ENCODE measurements at places on chromosomes 4 and X.

DNA sequence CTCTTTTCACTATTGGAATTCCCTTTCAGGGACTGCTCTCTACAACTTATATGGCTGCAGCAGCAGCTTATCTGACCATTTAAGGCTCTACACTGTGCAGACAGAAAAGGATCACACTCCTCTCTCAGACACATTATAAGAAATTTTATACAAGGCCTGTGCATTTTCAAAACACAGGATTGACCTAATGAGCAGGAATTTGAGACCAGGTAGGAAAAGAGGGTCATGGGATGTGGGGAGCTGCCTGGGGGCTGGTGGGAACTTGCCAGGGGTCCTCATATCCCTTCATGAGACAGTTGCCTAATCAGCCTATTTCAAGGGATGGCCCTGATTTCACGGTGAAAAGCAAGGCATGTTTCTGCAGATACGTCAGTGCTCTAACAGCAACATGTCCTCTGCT is 77.1 kb downstream of the SORBS2 start:
- DNase-seq, result no peak

- no peak for DNase-seq
Observed at GRCh38 chr4:77044461-77045150, 31.2 kb downstream of the CCNI start.

DNA sequence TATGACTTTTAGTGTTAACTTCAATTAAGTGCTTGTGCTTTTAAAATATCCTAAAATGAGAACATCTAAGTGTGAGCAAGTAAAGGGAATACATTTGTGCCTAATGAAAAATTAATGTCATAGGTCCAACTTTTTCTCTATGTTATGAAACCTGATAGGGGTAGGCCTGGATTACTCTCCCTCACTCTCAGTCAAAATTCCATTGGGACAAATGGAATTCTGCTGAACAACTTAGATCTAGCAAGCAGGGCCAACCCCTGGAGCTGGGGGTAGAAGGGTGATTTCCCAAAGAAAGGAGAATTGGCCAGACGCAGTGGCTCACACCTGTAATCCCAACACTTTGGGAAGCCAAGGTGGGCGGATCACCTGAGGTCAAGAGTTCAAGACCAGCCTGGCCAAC is 67.4 kb downstream of the EDNRA start:
- DNase-seq, result no peak

- DNase-seq, result no peak
Observed at GRCh38 chr4:102578270-102578669, 77.1 kb downstream of the NFKB1 start.

GRCh38 chrX:34612036-34612435 is 45.0 kb downstream of the TMEM47 start:
- no peak for DNase-seq

GRCh38 chr4:90960433-90960832 is 833.2 kb downstream of the CCSER1 start:
- DNase-seq, result no peak

GRCh38 chrX:77431227-77431626 is 16.0 kb upstream of the FGF16 start:
- no peak for DNase-seq

DNA sequence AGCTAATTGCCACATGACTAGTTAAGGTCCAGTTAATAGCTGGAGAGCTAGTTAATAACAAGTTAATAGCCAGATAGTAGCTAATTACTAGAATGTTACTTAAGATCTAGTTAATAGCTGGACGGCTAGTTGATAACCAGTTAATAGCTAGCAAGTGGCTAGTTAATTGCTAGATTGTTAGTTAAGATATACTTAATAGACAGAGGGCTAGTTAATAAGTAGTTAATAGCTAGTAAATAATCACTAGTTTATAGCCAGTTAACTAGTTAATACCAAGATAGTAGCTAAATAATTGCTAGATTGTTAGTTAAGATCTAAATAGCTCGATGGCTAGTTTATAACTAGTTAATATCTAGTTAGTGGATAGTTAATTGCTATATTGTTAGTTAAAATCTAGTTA is 632.6 kb upstream of the CT83 start:
- no peak for DNase-seq

DNA sequence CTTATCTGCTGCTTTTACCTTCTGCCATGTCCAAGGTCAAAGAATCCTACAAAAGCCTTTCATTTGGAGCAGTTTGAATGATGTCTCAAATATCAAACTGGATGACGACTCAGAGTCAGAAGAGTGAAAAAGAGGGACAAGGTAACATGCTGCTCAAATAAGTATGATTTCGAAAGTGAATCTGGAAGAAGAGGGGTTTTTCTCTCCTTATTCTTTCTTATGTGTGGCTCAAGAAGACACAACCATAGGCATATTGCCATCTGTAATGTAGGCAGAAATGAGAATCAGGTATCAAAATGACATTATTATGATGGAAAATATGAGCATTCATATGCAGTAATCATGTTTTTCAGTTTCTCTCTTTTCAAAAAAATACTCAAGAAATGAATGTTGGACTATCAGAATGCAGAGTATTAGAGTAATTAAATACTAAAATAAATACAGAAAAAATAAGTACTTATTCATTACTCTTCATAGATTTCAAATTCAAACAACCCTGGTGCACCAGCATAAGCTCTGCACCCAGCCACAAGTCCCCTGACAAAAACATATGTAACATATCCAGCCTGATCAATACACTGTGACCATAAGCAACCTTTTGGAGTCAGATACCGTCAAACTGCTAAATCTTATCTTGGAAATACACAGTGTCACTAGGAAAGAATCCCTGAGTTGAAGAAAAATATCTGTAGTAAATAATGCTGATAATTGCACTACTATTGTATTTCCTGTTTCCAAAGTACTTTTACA is 468.6 kb downstream of the INPP4B start:
- no peak for DNase-seq

DNA sequence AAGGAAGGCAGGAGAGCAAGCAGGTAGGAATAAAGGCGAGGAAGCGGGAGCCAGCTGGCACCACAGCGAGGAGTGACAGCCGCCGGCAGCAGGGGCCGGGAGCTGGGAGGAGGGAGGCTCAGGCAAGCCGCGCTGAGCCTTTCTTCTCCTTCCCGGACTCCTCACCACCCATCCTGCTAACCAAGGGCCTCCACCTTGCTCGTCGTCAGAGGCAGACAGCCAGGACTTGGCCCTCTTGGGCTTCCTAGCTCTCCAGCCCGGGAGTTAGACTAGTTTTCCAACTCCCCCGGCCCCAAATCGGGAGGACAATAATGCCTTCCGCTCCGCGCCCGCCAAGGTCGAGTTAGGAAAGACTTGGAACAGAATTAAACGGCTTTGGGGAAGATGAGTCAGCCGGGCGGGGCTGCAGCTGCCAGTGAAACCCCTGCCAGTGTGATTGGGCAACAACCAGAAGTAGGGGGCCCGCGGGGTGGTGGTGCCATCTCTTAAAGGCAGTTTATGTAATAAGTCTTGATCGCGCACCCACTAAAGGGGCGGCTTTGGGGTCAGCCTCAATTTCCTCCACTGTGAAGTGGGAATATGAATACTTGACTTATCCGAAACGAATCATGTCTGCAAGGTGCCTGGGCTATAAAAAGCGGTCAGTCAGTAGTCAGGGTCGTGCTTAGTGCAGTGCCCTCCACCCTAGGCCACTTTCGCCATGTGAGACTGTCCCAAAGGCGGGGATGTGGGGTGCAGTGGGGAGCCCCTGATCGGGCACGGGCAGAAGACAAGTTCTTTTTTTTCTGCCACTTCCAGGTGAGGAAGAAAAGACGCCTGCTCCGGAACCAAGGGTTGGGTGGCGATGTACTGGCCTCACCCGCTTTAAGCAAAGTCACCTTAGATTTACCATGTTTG is 6.7 kb upstream of the HSD17B10 start:
- no peak for DNase-seq

- DNase-seq, result no peak
Observed at GRCh38 chrX:69282893-69283690, 117.8 kb upstream of the PJA1 start.

- DNase-seq, result no peak
Observed at GRCh38 chr4:55359397-55359916, 13.4 kb downstream of the SRD5A3 start.

- no peak for DNase-seq
Observed at GRCh38 chrX:115966920-115967319, 203.6 kb upstream of the AGTR2 start.

- DNase-seq, result no peak
Observed at GRCh38 chr4:114028071-114028470, 48.6 kb upstream of the ARSJ start.

- DNase-seq, result no peak
Observed at GRCh38 chr4:1727117-1728031, 6.1 kb downstream of the TACC3 start.

- no peak for DNase-seq
Observed at GRCh38 chrX:52995987-52996331, 37.6 kb upstream of the FAM156A start.

- DNase-seq, result no peak
Observed at GRCh38 chrX:46837558-46838485, 979 bp downstream of the RP2 start.

DNA sequence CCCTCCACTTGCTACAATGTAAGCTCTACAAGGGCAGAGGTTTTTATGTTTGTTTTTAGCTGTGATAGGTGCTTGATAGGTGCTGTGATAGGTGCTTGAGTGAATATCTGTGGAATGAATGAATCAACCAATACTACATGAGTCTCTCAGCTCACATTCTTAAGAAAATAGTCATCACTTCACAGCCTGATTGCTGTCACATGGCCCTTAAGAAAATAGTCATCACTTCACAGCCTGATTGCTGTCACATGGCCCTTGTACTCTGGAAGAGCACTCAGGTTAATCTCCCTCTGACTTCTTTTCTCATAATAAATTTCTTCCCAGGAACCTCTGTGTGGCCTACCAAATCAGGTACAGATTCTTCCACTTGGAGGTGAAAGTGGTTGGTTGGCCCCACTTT is 335.2 kb downstream of the TENM3 start:
- DNase-seq, result no peak

DNA sequence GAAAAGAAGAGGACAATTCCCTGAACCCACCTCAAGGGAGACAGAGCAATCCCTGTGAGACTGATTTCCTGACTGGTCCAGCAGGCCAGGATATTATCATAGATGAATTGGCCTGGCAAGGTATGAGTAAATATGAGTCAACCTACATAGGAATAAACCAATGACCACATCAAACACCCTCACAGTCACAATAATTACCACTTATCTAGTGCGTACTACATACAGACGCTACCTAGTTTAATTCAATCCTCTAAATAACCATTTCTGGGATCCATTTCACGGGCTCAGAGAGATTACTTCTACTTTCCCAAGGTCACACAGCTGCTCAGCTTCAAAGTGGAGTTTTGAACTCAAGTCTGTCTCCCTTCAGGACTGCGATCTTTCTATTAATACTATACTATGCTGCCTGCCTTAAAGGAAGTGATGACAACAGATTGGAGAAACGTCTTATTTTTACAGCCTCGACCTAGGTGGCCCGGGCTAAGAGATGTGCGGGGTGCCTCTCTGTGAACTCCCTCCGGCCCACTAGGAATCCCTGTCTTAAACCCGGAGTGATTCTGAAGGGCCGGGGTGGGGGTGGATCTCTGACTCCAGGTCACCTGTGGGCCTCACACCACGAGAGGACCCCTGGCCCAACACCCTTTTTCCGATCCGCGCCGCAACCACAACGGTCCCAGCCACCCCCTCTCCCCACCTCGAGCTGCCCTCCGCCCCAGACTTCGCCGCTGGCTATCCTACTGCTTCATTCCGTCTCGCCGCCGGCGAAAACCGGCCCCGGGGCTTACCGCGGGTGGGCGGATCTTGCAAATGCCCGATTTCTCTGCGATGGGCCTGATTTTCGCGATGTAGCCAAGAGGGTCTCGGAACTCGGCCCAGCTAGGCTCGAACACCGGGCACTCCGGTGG is 800 bp downstream of the KDM5C start:
- DNase-seq, result no peak
